Activated CD8-positive, alpha-beta memory T cell treated with anti-CD3 and anti-CD28 coated beads, Interleukin-2, amount 10 ng/mL, durations not matched to agents 7 days and 5 days (primary cell): ENCODE measurements at places on chromosomes 2 and 18.

DNA sequence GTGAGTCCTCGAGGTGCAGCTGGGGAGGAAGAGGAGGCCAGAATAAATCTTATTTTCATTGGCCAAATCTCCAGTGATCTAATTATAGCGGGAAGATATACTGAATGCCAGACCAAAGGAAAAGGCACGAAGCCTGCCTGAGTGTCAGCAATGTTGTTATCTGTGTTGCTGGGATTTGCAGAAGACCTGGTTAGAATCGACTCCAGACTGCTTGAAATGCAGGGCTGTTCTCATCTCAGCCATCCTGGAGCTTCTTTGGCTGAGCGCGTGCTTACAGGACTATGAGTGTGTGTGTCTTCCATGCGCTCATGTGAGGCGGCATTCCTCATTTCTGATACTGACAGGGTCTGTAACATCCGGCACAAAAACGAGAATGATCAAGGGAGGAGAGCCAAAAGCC is 81.2 kb downstream of the TSN start:
- no peak for DNase-seq

GRCh38 chr2:172169611-172170010 is 66.9 kb upstream of the DLX2 start:
- DNase-seq: no peak

DNA sequence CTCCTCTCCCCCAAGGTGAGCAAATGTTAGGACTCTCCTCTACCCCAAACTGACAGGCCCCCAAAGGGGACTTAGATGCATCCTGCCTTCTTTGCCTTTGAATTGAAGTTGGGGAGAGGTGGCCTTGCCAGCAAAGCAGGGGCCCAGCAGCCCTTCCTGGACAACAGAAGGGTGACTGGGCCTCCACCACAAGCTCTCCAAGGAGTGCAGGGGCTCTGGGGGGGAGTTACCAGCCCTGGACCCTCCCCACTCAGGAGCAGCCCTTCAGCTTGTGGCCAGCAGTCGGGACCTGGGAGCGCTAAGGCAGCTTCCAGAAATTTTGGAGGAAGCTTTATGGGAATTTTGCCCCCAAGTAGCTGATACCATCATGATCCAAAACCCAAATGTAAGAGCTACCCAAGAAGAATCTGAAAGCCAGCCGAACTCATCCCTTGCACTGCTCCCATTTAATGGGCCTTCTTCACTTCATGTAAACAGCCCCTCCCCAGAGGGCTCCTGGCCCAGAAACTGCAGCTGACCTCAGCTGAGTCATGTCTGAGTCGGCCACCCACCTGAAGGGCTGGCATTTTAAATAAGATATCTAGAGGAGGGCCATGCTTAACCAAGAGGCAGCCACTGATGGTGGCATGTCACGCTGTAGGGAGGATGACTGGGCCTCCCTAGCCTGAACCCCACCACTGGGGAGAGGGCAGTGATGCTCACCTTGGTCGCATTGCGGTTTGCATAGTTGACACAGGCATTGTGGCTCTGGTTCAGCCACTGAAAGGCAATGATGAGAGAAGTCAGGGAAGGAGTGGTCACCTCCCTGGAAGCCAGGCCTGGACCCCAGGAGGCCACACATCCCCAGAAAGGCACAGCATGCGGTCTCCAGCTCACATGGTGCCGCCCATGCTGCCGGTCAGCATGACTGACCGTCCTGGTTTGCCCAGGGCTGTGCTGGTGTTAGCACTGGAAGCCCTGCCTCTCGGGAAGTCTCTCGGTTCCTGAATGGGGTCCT is 71.5 kb downstream of the SFXN5 start:
- DNase-seq: no peak

GRCh38 chr2:206316141-206316540 is 41.7 kb downstream of the ZDBF2 start:
- no peak for DNase-seq

DNA sequence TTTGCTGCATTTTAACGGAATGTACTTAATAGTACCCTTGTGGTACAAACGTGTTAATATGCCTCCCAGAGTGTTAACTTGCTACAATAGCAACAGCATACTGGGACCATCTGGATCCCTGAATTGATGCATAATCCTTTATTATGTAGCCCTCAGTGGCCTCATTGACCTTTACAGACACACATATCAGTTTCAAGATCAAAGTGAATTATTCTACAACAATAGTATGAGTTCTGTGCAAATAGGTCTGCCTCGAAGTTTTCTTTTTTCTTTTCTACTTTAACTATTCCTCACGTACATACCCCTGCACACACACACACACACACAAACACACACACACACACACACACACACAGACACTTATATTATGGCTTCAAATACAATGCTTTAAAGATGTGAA is 1622.1 kb downstream of the LRP1B start:
- DNase-seq: no peak

GRCh38 chr18:11821643-11822237 is 29.5 kb upstream of the CHMP1B start:
- DNase-seq: no peak

DNA sequence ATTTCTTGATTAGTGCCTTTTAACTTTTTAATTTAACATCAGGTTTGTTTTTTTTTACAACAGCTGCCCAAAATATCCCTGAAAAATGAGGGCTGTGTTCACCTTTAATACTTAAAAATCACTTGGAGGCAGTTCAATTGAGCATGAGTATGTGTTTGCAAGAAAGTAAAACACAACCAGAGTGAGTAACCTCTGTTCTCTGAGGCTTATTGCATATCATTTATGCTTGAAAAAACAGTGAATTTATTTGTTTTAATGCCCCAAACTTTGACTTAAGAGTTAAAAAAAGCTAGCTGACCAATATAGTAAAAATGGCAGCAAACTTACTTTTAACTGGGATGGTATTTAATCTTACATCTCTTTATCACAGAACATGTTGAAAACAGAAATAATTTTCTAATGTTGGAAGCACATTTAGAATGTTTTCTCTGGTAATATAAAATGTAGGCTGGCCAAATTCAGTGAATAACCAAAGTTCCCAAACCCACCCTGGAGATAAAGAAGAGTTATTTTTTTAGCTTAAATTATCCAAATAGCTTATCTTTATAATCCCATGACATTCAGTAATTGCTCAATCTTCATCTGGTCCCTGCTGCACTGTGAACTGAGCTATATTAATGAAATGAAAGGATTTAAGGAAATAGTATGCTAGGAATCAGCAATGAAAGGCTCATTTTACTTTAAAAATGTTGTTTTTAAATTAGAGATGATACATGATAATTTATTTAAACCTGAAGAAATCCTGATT is 24.8 kb upstream of the EFEMP1 start:
- no peak for DNase-seq
